ENCODE measurements at places on chromosomes 16 and 17. TPM values are rescaled to one million over a fixed set of nuclear protein-coding genes. Genes with fewer than 3 reads are reported as not detected.

GRCh38 chr16:72173997-72174396 lies 2.0 kb upstream of the PMFBP1 start:
- no peaks in the 10 kb centered on the region for H3K36me3 ChIP-seq
- H3K27ac ChIP-seq = no peak overlapping the region
- no peak for DNase-seq

DNA sequence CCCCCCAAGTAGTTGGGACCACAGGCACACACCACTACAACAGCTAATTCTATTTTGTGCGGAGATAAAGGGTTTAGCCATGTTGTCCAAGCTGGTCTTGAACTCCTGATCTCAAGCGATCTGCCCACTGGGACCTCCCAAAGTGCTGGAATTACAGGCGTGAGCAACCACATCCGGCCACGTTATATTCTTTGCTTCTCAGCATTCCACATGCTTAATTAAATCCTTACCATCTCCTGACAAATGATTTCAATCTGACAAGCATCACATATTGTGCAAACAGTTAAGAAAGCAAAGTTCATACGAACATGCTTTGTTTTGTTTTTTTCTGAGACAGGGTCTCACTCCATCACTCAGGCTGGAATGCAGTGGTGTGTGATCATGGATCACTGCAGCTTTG lies 18.2 kb downstream of the HIGD1B start:
- H3K27me3 ChIP-seq = no peaks in the 10 kb centered on the region
- DNase-seq = no peak
- no peak overlapping the region for H3K4me3 ChIP-seq
- H3K36me3 ChIP-seq = peaks cover 94% of the 10 kb centered on the region

DNA sequence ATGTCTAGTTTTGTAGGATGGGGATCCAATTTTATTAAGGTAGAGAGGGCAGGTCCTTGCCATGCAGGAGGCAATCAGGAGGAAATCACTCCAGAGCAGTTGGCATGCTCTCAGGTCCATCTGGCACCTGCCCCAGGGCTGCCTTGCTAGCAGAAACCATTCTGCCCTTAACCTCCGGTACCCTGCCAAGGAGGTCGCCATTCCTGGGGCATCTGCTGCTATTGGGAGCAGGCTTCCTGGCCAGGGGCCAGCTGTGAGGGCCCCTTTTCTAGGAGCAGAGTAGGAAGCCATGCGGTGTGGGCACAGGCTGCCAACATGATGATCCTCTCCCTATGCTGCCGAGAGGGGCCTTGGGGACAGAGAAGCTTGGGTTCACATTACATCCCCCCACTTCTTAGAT lies 47.6 kb upstream of the MGAT5B start:
- no peaks in the 10 kb centered on the region for H3K4me1 ChIP-seq
- H3K27me3 ChIP-seq = no peaks in the 10 kb centered on the region
- no peak overlapping the region for H3K27ac ChIP-seq
- H3K4me3 ChIP-seq = no peak overlapping the region
- no peak for DNase-seq

Gene CDRT15
- not detected for total RNA-seq

Gene ABCA8
- 105 TPM for total RNA-seq

DNA sequence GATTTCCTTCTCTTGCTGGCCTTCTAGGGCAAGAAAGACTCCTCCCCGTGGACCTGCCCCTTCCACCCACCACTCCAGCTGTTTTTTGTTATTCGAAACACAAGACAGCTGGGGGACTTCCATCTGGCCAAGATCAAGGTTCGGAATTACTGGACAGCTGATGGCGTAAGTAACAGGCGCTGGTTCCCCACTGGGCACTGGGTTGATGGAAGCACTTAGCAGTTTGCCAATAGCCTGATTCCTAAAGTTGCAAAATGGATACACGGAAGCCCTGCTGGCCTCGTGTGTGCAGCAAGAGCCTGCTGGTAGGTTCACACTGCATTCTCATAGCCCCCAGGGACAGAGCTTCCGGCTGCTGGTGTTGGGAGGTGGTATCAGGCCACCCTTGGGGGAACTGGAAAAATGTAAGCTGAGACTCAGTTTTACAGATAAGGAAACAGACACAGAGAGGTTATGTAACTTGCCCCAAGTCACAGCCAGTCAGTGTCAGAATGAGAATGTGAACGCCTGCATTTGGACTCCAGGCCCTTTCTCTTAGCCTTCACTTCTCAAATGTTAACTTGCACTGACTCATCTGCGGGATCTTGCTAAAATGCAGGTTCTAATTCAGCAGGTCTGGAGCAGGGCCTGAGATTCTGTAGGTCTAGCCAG lies 171.7 kb downstream of the KATNIP start:
- no peaks in the 10 kb centered on the region for H3K4me1 ChIP-seq
- peak; percentile 25 for DNase-seq
- H3K27ac ChIP-seq = no peak overlapping the region
- H3K4me3 ChIP-seq = no peak overlapping the region

Gene SYT17
- 5.8 TPM for total RNA-seq

Gene OR3A3
- total RNA-seq = not detected

DNA sequence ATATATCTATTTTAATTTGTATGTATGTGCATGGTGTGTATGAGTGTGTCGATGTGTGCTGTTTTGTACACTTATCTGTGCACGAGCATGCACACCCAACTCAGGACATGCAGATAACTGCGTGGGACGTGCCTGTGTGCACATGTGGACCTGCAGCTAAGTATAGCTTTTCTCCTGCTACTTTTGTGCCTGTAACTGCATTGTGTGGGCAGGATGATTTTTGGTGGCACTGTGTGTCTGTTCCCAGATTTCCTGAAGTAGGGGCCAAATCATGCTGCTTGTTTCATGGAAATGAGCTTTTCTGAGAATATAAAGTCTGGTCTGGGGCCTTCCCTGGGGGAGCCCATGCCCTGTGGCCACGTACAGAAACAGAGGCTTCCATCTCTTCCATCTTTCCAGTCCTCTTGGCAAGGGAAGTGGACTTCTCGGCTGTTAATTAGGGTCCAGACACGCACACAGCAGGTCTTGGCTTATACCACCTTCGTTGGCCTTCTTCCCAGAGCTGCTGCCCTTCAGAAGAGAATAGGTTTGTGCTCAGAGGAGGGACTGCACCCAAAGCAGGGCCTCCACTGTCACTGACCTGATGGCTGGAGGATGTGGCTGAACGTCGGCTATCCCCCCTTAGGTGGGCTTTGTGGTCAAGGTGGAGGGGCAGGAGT lies 30.2 kb downstream of the SPNS3 start:
- H3K27me3 ChIP-seq = no peaks in the 10 kb centered on the region
- no peak for DNase-seq
- H3K4me1 ChIP-seq = no peaks in the 10 kb centered on the region
- no peak overlapping the region for H3K27ac ChIP-seq

- peaks cover 12% of the 10 kb centered on the region for H3K27me3 ChIP-seq
- DNase-seq = no peak
- peaks cover 7% of the 10 kb centered on the region for H3K4me1 ChIP-seq
- H3K36me3 ChIP-seq = no peaks in the 10 kb centered on the region
Observed at GRCh38 chr17:39167476-39167875, 1.5 kb upstream of the ARL5C start.

Gene SLC39A11
- total RNA-seq = 18.4 TPM

- H3K4me1 ChIP-seq = no peaks in the 10 kb centered on the region
- no peak overlapping the region for H3K27ac ChIP-seq
- no peak for DNase-seq
- no peaks in the 10 kb centered on the region for H3K36me3 ChIP-seq
- no peaks in the 10 kb centered on the region for H3K27me3 ChIP-seq
- H3K4me3 ChIP-seq = no peak overlapping the region
Observed at GRCh38 chr17:82802075-82802780, 37.6 kb downstream of the ZNF750 start.

Gene SNF8
- 122 TPM for total RNA-seq

- H3K27ac ChIP-seq = no peak overlapping the region
- no peak overlapping the region for H3K4me3 ChIP-seq
- H3K27me3 ChIP-seq = no peaks in the 10 kb centered on the region
- no peaks in the 10 kb centered on the region for H3K4me1 ChIP-seq
- no peak for DNase-seq
Observed at GRCh38 chr17:30433514-30433913, 43.7 kb upstream of the GOSR1 start.

Data from adrenal gland (tissue), 19 donors.